ENCODE measurements at places on chromosomes 12 and 14.

DNA sequence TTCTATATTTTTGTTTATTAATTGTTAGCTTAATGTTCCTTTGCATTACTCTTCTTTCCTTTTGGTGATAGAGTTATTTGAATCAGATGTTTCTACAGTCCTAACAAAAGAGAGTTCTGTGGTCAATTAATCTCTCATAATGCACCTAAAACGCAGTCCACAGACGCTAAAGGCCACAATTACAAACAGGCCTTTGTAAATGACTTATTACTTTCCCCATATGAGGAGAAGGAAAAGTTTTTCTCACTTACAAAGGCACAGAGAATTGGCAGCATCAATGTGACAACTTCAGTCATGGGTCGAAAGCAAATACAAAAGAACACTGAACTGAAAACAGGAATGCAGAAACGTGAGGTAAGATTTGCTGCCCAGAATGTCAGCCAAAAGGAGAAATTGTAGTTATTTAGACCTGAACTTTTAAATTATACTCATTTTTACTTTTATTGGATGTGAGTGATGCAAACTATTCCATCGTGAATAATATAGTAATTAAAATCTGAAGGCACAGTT, 142.0 kb upstream of the SYT10 start:
- no peak for DNase-seq

DNA sequence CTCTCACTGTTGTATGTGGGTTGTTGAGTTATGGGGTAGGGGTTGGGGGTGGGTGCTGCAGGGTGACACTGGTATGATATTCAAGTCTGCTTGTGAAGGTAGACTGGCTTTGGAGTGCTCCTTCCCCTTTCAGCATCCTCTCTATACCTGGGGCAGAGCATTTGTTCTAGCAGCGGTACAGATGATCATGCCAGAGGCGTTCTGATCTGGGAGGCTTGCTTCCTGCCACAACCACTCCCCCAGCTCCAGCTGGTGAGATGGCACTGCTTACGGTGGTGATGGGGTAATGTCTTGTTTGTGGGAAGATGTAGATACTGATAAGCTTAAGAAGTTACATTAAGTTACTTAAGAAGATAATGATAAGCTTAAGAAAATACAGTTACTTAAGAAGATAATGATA, 131.8 kb downstream of the ERC1 start:
- DNase-seq = peak; percentile 2

GRCh38 chr12:56998981-56999380, 7.4 kb downstream of the ZBTB39 start:
- no peak for DNase-seq

GRCh38 chr12:54716261-54716660, 68.1 kb upstream of the DCD start:
- DNase-seq = no peak

GRCh38 chr14:74249433-74250375, 10.5 kb downstream of the VSX2 start:
- DNase-seq = no peak

DNA sequence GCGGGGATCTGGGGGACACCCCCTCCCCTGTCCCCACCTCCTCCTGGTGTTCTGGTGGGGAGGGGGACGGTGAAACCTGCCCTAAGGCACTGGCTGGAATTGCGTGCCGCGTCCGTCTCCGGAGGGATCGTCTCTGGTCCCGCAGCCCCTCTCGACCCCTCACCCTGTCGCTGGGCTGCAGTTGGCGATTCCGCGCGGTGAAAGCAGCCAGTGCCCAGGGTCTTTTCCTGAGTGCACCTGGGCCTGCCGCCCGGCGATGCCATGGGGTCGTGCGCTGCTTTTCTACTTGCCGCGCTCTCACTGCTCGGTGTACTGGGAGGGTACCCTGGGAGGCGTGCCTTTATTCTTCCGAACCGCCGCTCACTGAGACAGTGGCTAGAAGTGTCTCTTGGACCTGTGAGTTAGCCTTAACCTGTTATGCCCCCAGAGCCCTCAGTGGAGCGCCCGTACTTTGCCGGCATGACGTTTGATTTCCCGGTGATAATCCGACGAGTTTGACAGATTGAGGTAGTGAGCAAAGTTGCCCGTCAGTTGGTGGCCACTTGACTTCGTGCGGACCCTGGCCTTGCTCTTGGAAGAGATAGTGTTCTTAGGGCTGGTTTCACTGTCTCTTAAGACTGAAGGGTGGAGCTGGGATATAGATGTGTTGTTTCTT, 788 bp downstream of the SFSWAP start:
- DNase-seq = no peak

DNA sequence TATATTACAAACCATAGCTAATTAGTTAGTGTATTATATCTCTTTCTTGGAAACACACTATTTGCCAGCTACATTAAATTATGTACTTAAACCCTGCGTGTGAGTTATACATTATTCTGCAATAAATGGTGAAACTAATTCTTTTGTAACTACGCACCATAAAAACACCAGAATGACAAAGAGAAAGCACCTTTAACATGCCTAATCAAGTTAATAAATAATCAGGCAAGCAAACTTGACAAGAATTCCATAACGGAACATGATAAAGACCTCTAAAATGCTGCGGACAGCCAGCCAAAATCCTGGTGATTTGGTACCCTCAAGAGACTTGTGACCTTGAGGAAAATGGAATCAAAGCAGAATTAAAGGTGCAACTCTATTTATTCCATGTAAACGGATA, 375.3 kb upstream of the KITLG start:
- no peak for DNase-seq

DNA sequence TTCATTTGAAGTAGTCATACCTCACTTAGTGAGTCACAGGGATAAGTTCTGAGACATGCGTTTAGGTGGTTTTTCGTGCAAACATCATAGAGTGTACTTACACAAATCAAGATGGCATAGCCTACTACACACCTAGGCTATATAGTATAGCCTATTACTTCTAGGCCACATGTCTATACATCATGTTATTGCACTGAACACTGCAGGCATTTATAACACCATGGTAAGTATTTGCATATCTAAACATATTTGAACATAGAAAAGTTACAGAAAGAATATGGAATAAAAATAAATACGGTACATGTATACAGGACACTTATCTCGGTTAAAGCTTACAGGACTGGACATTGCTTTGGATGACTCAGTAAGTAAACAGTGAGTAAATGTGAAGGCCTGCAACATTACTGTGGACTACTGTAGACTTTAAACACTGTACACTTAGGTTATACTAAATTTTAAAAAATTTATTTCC, 670.6 kb downstream of the SLC16A7 start:
- no peak for DNase-seq

DNA sequence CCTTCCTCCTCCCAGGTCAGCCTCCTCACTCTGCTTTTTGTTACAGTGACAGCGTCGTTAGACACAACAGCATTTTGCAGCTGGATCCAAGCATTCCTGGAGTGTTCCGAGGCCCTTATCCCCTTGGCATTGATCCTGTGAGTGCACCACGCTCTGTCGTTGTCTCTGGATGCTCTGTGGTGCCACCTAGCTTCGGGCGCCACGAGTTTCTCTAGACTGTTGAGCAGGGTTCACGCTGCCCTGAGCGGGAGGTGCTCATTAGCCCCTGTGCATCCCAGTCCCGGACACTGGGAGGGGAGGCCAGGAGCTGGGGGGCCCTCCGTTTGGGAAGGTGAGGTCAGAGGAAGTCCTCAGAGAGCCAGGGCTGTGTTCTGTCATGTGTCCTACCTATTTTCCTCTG, 17.3 kb upstream of the DNAH10 start:
- DNase-seq = no peak

GRCh38 chr12:22743700-22744099, 118.7 kb downstream of the ETNK1 start:
- no peak for DNase-seq

- DNase-seq = no peak
Observed at GRCh38 chr12:74646831-74647230, 109.2 kb downstream of the ATXN7L3B start.

DNA sequence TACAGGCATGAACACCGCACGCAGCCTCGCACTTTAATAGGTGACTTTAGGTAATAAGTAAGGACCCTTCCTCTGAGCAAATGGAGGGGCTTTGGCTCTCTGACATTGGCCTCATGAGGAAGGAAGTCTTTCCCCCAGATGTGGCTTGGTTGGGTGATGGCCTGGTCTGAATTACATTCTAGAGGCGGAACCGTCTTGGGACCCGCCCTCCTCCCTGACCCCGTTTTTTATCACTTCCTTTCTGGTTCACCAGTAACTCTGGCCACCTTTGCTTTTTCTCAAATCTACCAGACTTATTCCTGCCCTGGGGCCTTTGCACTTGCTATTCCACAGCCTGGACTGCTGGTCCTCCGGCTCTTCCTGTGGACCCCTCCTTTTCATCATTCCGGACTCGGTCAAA, 13.4 kb downstream of the ALDH2 start:
- DNase-seq = no peak

- DNase-seq = no peak
Observed at GRCh38 chr12:25135531-25136154, 59.3 kb downstream of the DNAI7 start.

DNA sequence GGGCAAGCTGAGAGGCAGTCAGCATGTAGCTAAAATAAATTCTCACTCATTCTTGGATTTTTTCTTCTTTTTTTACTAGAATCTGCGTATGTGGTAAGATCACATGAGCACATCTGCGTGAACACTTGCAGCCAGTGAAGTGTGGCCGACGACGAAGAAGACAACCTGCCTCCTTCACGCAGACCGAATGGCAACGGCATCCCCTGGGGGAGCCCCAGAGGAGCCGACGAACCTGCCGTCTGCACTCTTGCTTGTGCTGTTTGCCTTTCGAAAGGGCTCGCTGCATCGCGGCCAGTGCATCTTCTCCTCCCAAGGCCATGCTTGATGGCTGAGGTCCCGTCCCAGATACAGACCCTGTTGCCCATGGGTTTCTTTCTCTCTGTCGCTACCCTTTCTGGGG, 113.8 kb downstream of the KCNK10 start:
- DNase-seq = no peak

GRCh38 chr12:116336542-116337065, 59.1 kb upstream of the MED13L start:
- no peak for DNase-seq

- DNase-seq = no peak
Observed at GRCh38 chr12:97568336-97569180, 106.0 kb downstream of the RMST start.

GRCh38 chr14:81521356-81521755, 12.3 kb downstream of the SEL1L start:
- no peak for DNase-seq

- DNase-seq = no peak
Observed at GRCh38 chr12:132111654-132112304, 32.3 kb downstream of the DDX51 start.

GRCh38 chr12:119176267-119177055, 2.3 kb upstream of the HSPB8 start:
- no peak for DNase-seq

DNA sequence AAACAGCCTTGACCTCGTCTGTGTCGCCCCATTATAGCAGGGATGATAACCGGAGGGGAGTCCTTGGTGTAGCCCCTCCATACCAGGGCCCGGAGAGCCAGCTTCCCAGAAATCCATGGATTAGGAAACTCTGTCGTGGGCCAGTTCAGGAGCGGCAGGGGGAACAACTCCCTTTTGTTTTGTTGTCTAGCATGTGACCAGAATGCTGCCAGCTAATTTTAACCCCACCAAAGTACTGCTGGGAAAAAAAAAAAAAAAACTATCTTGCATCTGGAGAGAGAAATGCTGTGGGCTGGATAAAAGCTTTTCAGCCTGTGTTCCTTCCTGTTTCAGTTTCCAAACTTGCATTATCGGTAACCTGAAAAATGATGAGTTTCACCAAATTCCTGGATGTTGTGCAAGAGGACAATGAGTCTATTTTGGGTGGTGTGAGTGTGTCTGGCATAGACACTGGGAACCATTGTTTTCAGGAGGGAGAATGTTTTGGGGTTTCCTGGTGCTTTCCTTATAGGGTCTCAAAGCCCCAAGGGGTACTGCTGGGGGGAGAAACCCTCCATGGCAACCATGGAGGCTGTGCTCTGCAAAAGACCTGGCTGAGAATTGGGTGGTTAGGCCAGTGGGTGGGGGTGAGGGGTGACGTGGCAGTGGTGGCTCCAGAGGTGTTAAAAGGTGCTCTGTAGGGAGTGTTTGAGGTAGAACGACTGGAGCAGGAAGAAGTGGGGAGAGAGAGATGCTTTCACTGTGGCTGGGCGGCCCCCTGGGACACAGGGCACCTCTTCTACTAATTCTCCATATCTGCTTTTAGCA, 14.9 kb upstream of the IRF2BPL start:
- DNase-seq = no peak

GRCh38 chr12:66688846-66689439, 10.1 kb upstream of the GRIP1 start:
- DNase-seq = peak; percentile 14

- no peak for DNase-seq
Observed at GRCh38 chr14:71208702-71209357, 301.6 kb downstream of the PCNX1 start.

DNA sequence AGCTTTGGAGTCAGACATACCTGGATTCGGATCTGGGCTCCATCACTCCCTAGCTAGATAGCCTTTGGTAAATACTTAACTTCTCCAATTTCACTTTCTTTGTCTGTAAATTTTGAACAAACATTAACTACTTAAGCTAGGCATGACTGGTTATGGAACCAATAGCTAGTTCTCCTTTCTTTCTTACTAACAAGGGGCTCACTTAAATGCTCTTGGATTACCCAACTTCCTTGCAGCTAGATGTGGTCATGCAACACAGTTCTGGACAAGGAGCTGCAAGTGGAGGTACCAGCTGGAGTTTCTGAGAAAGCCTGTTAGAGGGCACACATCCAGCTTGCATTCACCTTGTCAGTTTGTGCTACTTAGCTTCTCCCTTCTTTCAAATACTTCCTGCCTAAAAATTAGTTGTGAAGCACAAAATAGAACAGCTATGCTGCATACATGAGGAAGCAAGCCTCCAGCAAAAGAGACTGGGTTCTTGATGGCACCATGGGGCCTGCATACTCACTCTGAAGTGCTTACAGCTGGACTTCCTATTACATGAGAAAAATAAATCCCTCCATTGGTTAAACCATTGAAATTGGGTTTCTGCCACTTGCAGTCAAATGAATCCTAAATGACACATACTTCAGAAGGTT, 210.1 kb upstream of the EEA1 start:
- no peak for DNase-seq

GRCh38 chr12:98893126-98893674, 248.1 kb downstream of the APAF1 start:
- DNase-seq = no peak

- no peak for DNase-seq
Observed at GRCh38 chr12:124332058-124332672, 37.3 kb downstream of the RFLNA start.

DNA sequence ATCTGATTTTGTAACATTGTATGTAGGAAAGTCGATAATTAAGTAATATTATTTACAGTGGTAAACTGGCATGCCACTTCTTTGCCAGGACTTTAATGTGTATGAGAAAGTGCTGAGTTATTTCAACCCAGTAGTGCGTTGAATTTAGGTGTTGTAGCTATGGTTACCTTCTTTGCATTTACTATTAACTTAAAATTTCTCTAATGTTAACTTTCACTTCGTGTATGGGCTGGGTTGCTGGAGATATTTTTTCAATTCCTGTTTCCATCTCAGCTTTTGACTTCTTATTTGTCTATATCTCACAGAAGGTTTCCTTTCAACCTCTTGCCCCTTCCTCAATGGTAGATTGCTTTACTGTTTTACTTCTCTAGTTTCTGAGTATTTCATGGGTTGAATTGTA, 1345.6 kb downstream of the FSCB start:
- no peak for DNase-seq
